ENCODE measurements at places on chromosomes 7 and 10. TPM values are rescaled to one million over a fixed set of nuclear protein-coding genes. Genes with fewer than 3 reads are reported as not detected.

DNA sequence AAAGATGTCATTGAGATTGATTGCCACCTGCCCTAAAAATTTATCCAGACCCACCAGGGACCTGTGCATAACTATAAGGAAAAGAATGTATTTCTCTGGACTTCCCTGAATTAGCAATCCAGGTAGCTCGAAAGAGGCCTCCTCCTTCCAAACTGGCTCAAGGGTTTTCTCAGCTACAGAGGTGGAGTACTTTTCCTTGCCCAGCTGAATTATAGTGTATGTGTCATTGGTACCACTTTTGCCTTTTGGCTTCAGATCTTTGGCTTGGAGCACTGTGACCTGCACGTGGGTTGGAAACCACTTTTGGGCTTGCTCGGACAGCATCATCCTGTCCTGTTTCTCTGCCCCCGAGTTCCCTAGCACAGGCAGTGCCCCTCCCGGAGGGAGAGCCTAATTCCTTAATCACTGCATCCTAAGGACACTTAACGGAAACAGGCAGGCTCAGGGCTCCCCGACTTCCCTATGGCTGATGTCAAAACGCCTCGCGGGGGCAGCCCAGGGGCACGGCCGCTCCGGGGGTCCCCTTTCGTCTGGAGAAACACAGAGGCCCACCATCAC is 825 bp downstream of the RAB11FIP2 start:
- peak; percentile 12 for DNase-seq

DNA sequence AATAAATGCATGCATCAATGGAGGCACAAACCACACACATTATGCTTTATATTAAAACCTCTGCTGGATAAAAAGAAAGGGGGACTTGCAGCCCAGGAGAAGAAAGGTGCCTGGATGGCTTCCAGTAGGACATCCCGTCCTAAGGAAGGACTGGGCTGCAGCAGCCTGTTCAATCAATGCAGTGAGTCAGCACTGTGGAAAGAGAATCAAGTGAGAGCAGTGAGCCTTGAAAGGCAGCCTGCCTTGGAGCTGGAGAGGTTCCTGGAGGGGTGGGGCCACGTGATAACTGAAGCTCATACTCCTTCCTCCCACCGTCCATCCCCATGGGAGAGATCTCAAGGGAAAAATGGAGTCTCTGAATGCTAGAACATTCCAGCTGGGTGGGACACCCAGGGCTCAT is 501.2 kb downstream of the ADRA2A start:
- no peak for DNase-seq

DNA sequence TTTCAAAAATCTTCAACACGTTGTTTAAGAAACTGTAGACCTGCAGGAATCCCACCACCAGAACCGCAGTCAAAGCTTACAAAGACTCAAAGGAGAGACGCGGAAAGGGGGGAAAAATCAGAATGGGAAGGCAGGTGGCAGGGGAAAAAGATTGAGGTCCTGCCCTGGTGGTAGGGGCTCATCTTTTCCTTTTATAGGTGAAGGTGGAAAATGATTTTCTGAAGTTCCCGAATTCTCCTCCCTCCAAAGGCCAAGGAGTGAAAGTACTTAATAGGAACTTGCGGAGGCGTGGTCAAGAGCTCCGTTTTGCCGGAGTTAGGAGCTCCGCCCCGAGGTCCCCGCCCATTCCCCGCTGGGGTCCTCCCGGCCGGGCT is 724 bp downstream of the BBIP1 start:
- peak; percentile 93 for DNase-seq

GRCh38 chr7:129550693-129551360 is 48.5 kb downstream of the SMKR1 start:
- DNase-seq, result no peak

- no peak for DNase-seq
Observed at GRCh38 chr10:26806557-26806956, 54.2 kb downstream of the ABI1 start.

GRCh38 chr7:123979876-123980275 is 53.0 kb downstream of the TMEM229A start:
- DNase-seq, result no peak

MYH16 gene
- 0.57 TPM for total RNA-seq

SLIT1 gene
- 0.42 TPM for total RNA-seq
